Stimulated activated CD8-positive, alpha-beta memory T cell treated with anti-CD3 and anti-CD28 coated beads, Interleukin-7, amount 100 ng/mL, for 24 hours (primary cell): ENCODE measurements at places on chromosomes 2 and 18.

DNA sequence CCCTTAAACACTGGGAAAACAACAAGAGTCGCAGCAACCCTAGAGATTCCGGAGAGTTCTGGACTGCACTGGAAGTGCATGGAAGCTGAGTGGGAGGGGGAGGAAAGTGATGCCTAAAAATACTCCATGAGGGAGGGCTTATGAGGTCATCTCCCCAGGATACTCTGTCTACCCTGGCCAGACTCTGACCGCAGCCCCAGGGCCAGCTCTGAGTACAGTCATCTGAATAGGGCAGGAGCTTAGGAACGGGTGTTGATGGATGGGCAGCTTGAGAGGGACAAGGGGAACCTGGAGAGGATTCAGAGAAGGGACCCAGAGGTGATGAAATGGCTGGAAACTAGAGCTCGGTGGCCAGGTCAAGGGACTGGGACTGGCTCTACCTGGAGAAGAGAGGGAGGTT is 79.3 kb upstream of the IGFBP5 start:
- DNase-seq: no peak

DNA sequence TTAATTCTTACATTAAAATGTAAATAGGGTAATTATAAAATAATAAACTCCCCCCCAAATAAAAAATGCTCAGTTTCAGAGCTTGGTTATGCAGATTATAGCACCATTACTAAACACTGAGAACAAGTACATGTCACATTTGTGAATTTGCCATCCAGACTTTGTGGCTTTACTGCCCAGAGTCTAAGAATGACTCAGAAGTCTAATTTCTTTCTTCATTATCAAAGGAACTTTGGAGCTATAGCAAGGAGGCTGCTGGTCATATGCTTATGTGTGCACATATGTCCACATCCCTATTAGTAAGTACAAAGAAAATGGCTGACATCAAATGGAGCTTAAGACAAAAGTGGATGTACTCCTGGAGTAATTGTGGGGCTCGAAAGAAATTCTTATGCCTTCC is 248.5 kb upstream of the SESTD1 start:
- no peak for DNase-seq

GRCh38 chr2:60318544-60318943 is 234.9 kb downstream of the BCL11A start:
- DNase-seq: no peak

GRCh38 chr2:137802038-137802437 is 162.2 kb upstream of the HNMT start:
- DNase-seq: no peak
